Left hindlimb (tissue), 1 donor: ENCODE measurements at places on chromosomes 7 and 10.

DNA sequence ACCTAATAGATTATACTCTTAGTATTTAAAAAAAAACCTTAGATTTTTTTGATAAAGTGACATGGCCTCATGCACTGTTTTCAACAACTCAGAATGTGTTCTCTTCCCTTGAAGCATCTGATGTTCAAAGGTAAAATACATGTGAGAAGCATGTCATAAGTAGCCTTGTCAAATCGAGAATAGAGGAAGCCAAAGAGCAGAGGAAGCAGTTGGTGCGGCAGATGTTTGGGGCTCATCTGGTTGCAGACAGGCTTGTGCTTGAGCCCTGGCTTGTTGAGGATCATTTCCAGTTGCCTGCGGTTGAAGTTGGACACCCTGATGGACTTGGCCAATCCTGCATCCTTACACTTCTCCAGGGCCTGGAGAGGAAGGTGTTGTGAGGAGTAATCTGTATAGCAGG is 59.2 kb downstream of the AKR1E2 start:
- DNase-seq = no peak

- DNase-seq = peak; percentile 74
These were observed 134.5 kb downstream of the NRBF2 start for GRCh38 chr10:63267414-63268148.

DNA sequence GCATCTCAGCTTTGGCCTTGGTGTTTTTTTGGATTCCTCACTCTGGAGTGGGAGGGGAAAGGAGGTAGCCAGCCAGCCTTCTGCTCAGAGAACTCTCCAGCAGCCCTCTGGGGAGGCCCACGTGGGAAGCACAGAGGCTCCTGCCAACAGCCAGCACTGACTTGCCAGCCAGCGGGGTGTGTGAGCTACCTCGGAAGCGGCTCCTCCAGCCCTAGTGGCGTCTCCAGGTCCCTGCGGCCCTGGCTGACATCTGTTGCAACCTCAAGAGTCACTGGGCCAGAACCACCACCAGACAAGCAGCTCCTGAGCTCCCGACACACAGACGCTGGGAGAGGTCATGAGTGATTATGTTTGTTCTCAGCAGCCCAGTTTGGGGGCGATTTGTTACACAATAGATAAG is 180.2 kb upstream of the FZD8 start:
- peak; percentile 86 for DNase-seq

- no peak for DNase-seq
These were observed 95.8 kb upstream of the CACUL1 start for GRCh38 chr10:118850418-118851061.

DNA sequence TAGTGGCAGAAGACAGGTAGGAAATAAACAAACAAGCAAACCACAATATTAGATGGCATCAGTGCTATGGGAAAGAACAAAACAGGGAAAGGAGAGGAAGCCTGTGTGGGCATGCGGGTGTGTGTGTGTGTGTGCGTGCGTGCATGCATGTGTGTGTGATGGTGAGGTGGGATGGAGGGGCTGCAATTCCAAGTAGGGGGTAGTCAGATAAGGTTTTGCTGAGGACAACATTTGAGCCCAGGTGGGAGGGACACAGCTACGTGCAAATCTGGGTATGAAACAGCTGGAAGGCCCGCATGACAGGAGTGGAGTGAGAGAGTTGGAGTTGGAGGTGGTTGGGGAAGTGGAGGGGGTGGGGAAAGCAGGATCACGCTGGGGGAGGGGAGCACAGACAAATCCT is 121.0 kb upstream of the PARD3 start:
- DNase-seq = no peak

DNA sequence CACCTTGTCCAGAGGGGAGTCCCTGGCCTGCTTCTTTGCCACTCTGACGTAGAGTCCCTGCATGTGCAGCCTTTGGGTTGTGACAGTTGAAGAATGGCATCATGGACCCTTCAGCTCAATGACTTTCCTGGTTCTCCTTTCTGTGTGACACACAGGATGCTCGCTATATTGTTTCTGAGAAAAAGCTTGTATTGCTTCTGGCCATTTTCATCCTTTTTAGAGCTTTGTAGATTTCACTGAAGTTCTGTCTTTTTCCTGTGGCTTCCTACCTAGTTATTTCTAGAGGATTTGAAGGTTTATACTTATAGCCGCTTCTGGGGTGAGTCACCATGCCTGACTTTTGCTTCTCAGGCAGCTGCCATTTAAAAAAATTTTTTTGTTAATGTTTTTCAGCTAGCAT is 27.0 kb downstream of the SND1 start:
- DNase-seq = no peak

DNA sequence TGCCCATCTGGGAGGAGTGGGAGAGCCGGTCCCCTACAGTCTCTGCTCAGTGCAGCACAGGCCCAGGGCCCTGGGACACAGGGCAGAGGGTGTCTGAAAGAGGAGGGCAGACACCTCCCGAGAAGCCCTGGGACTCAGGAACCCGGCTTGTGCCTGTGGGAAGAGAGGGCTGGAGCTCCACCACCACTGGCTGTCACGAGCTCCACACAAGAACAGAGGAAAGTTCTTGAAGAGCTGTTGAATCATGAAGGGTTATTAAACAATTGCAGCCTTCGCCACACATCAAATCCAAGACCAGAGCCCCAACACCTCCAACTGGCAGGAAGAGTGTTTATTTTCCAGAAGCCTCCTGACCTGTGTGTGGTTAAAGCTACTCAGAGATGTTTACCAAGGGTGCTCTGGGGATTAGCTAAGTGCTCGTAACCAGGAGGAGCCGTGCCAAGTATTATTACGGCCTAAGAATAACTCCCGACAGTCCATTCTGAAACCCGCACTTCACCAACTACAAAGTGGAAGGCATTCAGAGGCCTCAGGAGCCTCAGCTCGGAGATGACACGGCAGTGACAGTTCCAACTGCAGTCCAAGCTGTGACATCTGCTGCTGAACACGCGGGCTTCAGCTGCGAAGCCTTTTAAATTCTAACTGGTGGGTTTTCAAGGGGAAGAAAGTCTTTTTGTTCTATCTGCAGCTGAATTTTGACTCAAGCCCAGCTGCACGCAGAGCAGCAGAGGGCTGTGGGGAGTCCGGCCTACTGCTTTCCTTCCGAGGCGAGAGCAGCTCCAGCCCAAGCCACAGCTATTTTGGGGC is 75.1 kb downstream of the MAD1L1 start:
- DNase-seq = peak; percentile 59

GRCh38 chr7:5396542-5396941 is 27.1 kb downstream of the TNRC18 start:
- DNase-seq = no peak

- no peak for DNase-seq
These were observed 37.2 kb downstream of the EXOC4 start for GRCh38 chr7:133290041-133290440.

GRCh38 chr10:122249303-122249850 is 21.7 kb upstream of the BTBD16 start:
- DNase-seq = no peak

GRCh38 chr10:70492786-70493659 is 14.5 kb downstream of the PALD1 start:
- no peak for DNase-seq

GRCh38 chr7:132351954-132352499 is 224.2 kb downstream of the PLXNA4 start:
- no peak for DNase-seq

- no peak for DNase-seq
These were observed 23.5 kb upstream of the CHST12 start for GRCh38 chr7:2379821-2380450.

GRCh38 chr7:139341776-139342226 is 664 bp downstream of the FMC1 start:
- no peak for DNase-seq

- no peak for DNase-seq
These were observed 5.8 kb downstream of the CTBP2 start for GRCh38 chr10:125154529-125154928.

GRCh38 chr10:69896606-69897231 is 95.0 kb downstream of the COL13A1 start:
- DNase-seq = no peak

GRCh38 chr10:133226251-133226808 is 3.7 kb upstream of the UTF1 start:
- no peak for DNase-seq

- DNase-seq = no peak
These were observed 1.3 kb downstream of the CUTC start for GRCh38 chr10:99733366-99733765.

DNA sequence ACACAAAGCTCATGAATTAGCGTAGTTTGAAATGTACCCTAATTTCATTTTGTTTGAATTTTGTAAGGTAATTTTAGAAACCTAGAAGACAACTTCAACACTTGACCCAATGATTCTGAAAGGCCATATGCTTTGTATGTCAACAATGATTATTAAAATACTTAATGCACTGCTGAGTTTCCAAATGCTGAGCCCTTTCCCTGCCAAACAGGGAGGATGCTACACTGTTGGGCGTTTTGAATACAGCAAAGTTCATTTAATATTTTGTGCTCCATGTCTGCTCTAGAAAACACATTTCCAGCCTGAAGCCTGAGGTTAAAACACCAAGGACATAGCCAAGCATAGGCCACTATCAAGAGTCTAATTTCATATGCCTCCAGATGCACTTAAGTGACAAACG is 99.8 kb downstream of the ICA1 start:
- DNase-seq = no peak

DNA sequence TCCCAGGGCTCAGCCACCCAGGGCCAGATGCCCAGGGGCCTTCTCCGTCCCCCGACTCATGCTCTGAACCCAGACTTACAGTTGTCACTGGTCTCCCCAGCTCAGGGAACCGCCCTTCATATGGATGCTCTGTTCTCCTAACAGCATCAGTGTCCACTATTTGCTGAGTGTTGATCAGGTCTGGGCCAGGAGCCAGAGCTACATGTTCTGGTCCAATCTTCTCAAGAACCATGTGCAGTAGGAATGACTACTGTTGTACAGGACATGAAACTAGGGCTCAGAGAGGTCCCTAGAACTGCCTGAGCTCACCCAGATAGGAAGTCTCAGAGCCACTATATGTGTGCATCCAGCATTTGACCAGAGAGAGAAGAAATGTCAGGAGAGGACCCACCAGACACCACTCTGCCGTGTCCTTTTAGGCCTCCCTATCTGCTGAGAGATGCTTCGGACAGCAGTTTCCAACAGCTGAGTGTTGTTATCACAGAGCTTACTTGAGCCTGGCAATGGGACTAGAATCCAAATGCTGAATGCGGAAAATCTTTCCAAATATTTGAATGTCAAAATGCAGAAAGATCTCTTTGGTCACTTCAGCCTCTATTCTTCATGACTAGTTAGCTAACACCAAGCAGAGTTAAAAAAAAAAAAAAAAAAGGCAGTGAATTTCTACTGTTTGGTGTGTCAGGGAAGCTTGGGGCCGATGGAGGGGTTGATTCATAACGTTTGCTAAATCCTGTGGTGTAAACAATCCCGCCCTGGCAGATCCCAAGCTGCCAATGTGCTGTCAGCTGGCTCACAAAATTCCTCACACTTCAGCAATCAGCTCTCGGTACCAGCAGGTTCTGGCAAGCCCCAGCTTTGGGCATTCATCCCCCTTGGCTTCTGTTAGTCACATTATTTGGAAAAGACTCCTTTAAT is 246.1 kb downstream of the TNS3 start:
- peak; percentile 65 for DNase-seq

- peak; percentile 36 for DNase-seq
These were observed 17.2 kb downstream of the STAMBPL1 start for GRCh38 chr10:88896994-88897853.

DNA sequence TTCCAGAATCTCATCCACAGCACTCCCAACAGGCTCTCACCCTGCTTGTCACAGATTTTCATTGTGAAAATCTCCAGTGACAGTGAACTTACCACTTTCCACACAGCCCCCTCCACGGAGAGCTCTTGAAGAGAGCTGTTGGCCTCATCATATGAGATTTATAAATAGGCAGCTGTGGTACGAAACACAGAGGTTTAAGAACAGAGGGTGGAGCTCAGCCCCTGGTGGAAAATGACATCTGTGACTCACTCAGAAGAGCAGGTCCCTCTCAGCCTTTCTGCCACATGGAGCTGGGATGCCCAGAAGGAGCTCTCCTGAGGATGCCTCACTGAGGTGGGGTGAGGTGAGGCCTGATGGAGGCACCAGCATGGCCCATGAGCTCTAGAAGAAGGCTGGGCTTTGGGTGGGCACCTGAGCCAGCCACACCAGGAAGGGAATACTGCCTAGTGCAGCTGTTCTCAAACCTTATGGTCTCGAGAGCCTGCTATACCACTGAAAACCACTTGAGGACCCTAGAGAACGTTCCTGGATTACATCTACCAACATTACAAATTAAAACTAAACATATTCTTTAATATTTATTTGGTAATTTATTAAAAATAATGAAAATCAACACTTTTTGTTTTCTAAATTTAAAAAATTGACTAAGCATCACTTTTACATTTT is 25.8 kb upstream of the EEPD1 start:
- DNase-seq = no peak

GRCh38 chr7:141722529-141722928 is 14.4 kb downstream of the WEE2 start:
- DNase-seq = no peak

DNA sequence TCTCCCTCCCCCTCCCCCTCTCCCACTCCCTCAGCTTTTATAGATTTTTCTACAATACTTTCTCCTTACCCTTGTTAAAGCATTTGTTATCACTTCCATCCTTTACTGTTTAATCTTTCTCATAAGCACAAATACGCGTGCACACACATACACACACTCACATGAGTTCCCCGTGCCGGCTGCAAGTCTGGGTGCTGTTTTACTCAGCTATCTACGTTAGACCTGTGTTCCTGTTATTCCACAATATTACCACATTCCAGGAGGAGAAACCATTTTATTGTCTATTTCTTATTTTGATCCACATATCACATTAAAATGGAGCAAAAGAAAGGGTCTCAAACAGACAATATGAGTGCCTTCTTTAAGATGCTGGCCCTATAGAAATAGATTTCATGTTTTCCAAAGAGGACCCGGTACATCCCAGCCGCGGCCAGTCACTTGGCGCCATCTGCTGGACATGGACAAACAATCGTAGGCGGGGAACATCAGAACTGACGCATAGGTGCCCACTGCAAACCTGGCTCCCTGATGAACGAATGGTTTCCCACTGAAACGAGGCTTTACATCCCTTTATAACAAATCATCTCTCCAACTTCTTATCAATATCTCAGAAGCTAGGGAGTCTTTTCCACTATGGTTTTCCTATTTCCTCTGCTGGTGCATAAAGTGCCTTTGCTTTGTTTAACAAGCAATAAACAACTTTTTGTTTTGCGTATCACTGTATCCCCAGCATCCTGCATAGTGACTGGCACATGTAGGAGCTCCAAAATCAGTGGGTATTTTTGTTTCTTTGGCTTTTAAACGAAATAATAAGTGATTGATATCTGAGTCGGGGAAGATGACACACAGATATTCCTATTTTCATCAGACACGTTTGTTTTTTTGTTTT is 25.2 kb upstream of the OPTN start:
- DNase-seq = peak; percentile 74

DNA sequence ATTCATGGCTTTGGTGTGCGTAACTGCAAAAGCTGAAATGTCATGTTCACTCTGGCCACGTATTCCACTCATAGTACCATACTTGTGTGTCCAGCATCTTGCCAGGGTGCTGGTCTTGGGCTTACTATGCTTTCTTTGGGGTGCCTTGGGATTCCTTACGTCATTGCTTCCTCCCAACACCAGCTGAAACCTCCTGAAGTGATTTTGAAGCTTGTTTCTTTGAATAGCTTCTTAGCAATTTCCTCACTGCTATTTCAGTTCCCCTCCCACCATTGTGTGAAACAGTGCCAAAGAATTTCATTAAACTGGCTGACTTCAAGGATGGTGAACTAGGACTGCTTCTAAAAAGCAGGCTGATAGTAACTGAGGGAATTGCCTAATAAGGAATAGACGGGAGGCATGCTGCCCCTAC is 36.9 kb downstream of the ENTPD1 start:
- no peak for DNase-seq
